ENCODE measurements at places on chromosomes 3 and 15.

GRCh38 chr3:172096881-172097420 is 57.6 kb downstream of the FNDC3B start:
- DNase-seq = no peak

DNA sequence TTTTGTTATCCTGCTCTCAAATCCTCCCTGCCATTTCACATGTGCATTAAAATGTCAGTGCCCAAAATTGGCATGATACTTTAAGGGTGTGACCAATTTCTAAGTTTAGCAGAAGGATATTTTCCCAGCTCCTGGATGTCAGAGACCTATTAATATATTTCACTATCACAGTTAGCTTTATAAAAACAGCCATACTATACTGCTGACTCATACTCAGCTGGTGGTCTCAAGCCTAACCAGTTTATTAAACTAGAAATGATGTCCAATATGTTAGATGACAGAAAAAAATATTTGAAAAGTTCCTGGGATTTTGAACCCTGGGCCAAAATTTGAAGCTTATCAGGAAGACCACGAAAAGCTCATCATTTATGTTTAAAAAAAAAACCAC is 60.9 kb upstream of the ZNF280D start:
- DNase-seq = no peak

- DNase-seq = no peak
Observed at GRCh38 chr3:47645551-47645950, 66.9 kb upstream of the CSPG5 start.

- no peak for DNase-seq
Observed at GRCh38 chr15:49331442-49331841, 91.6 kb upstream of the FGF7 start.

- DNase-seq = no peak
Observed at GRCh38 chr3:69865925-69866679, 126.8 kb downstream of the MITF start.

- DNase-seq = no peak
Observed at GRCh38 chr3:13429631-13430291, 9.6 kb upstream of the NUP210 start.

GRCh38 chr15:58795825-58796224 is 24.7 kb downstream of the MINDY2 start:
- DNase-seq = no peak

GRCh38 chr3:30982416-30983075 is 88.1 kb upstream of the GADL1 start:
- no peak for DNase-seq

- no peak for DNase-seq
Observed at GRCh38 chr3:97810779-97811390, 10.9 kb upstream of the CRYBG3 start.

GRCh38 chr3:99532246-99532645 is 106.1 kb upstream of the COL8A1 start:
- no peak for DNase-seq

- DNase-seq = no peak
Observed at GRCh38 chr3:149992416-149993058, 21.8 kb upstream of the PFN2 start.

- DNase-seq = no peak
Observed at GRCh38 chr3:40128166-40128565, 181.3 kb upstream of the EIF1B start.
